ENCODE measurements at places on chromosomes 6 and 20.

DNA sequence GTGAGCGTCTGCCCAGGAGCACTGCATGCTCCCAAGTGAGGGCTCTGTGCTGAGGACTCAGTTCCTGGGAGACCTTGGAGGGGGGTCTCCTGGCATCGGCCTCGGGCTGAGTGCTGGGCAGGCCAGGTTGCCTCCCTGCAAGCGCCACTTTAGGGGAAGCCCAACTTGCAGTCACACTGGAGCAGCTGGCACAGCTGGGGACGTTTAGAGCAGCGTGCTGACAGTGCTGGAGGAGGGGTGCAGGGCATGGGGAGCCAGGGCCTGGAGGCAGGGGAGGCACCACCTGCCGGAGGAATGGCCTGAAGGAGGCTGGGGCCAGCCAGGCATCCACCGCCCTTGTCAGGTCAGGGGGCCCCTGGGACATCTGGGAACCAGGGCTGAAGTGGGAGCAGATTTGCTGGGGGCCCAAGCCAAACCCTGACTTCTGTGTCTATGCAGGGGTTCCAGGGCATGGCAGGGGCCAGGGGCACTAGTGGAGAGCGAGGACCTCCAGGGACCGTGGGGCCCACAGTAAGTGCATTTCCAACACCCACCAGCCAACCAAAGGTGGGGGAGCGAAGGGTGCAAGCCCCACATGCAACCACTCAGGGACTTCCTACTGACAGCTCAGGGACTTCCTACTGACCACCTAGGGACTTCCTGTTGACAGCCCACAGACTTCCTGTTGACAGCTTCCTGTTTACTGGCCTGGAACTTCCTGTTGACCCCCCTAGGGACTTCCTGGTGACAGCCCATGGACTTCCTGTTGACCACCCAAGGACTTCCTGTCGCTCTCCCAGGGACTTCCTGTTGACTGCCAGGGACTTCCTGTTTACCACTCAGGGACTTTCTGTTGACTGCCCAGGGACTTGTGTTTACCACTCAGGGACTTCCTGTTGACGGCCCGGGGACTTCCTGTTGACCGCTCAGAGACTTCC, 33.6 kb downstream of the COL20A1 start:
- DNase-seq = no peak

DNA sequence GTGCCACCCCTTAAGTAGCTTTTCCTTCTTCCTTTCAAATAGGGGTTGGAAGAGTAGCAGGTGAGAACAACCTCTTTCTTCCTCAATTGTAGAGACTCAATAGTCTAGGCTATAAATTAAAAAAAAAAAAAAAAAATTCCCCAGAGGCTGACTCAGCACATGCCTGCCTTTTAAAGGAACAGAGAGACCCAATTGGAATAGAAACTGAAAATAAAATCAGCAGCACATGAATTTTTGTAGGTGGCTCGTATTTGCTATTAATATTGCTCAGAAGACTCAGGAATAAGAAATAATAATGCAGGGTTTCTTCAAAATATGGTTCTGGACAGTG, 19.3 kb downstream of the TOP1 start:
- no peak for DNase-seq

- no peak for DNase-seq
Observed at GRCh38 chr6:168099201-168100010, 20.4 kb upstream of the FRMD1 start.

DNA sequence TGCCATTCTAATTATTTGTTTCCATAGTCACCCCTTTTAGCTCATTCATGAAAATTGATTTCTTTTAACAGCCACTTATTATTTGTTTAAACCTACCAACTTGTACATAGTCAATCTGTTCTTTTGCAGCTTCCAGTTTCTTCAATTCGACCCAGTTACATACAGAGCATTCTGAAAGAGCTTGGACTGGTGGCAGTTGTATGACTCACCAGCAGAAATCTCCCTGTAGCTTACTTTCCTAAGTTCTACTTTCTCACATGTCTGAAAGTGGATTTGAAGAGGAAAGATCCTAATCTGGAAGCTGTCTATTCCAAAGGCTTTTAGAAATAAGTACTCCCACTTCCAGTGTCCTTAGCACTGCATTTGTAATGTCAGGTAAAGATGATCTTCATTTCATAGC, 447.9 kb downstream of the HTR1B start:
- DNase-seq = no peak

DNA sequence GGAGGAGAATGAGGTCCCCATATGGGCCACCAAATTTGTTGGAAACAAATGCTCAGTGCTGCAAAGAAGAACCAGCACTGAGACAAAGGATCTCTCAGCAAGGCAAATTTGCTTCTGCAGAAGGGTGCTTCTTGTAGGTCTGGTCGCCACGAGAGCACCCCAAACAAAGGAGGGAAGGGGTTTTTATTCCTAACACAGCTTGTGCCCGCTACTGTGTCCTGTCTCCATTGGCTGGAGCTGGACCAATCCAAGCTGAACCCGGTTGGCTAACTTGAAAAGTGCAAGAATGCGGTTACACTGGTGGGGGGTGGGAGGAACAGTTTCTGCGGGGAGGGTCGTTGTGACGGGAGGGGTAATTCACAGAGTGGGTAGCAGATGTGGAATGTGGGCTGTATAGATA, 54.1 kb upstream of the TULP1 start:
- DNase-seq = no peak

DNA sequence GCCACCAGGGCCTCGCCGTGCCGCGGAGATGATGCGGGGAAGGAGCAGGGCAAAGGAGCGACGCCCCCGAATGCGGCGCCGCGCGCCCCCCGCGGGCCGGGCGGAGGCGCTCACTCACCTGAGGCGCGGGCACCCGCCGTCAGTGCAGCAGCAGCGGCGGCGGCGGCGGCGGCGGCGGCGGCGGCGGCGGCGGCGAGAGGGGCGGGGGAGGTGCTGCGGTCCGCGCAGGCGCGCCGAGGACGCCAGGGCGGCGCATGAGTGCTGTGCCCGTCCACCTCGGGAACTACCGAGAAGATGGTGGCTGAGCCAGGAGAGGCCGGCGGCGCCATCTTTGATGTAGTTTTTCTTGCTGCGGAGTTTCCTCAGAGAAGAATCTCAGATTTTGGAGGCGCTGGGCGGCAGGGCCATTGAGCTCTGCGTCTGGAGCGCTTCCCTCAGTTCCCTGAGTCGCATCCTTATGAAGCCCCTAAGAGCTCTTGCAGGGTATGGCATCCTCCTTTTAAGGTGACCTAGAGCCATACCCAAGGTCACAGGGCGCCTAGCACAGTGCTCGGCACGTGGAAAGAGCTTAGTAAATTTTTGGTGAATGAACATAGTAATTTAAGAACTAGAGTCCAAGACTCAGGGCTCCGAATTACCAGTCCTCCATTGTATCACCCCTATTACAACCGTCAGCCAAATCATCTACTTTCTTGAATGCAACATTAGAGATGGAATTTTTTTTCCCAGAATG, at the start of gene NDRG3:
NDRG3 (minus strand) TSS at position 164 of the 733 bp plus-strand sequence. CDS start 24,355 bp downstream, outside the sequence.
- DNase-seq = peak; percentile 92

- no peak for DNase-seq
Observed at GRCh38 chr6:20707870-20708269, 173.6 kb downstream of the CDKAL1 start.

DNA sequence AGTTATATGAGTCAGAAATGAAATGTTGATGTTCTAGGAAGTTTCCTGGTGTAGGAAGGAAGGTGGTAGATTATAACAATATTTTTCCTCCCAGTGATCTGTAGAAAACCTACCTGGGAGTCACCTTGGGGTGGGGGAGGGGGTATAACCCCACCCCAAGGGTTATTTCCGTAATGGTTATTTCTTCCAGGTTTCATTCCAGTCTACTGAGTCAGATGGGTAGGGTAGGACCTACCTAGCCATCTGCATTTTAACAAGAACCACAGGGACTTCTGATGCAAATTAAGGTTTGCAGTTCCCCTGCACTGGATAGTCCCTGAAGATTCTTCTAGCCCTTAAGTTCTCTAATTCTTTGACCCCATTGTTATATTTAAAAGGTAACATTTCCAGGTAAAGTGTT, 88.9 kb downstream of the ARMC2 start:
- DNase-seq = no peak

- DNase-seq = no peak
Observed at GRCh38 chr6:150331344-150331743, 37.5 kb upstream of the IYD start.

DNA sequence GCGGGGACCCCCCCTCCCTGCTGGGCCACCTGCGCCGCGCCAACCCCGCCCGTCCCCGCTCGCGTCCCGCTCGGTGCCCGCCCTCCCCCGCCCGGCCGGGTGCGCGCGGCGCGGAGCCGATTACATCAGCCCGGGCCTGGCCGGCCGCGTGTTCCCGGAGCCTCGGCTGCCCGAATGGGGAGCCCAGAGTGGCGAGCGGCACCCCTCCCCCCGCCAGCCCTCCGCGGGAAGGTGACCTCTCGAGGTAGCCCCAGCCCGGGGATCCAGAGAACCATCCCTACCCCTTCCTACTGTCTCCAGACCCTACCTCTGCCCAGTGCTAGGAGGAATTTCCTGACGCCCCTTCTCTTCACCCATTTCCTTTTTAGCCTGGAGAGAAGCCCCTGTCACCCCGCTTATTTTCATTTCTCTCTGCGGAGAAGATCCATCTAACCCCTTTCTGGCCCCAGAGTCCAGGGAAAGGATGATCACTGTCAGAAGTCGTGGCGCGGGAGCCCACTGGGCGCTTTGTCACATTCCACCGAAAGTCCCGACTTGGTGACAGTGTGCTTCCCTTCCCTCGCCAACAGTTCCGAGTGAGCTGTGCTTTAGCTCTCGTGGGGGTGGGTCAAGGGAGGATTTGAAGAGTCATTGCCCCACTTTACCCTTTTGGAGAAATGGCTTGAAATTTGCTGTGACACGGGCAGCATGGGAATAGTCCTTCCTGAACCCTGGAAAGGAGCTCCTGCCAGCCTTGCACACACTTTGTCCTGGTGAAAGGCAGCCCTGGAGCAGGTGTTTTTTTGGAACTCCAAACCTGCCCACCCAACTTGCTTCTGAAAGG, 2.1 kb downstream of the VEGFA start:
- DNase-seq = peak; percentile 85

DNA sequence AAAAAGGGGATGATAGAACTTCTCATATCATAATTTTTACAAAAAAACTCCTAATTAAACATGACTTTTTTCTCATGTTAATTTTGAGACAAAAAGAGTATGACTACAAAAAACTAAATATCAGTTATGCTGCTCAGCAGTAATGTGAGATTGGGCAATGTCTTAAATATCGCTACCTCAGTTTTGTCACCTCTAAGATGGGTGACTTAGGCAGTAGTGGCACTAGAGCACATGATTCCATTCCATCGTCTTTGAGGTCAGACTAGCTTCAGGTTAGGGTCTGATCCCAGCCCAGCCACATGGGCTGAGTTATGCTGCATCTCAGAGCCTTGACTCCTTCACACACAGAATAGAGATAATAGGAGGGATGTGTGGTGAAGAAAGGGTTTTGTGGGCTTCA, 11.0 kb downstream of the DCBLD1 start:
- DNase-seq = no peak

GRCh38 chr6:168192195-168192900, 113.3 kb upstream of the FRMD1 start:
- DNase-seq = no peak

- no peak for DNase-seq
Observed at GRCh38 chr6:108650325-108650724, 89.6 kb downstream of the FOXO3 start.

- DNase-seq = no peak
Observed at GRCh38 chr6:36135053-36135731, 4.9 kb downstream of the MAPK13 start.

Measured in activated naive CD8-positive, alpha-beta T cell treated with anti-CD3 and anti-CD28 coated beads, Interleukin-2, amount 10 ng/mL, durations not matched to agents 7 days and 5 days (primary cell).